ENCODE measurements at places on chromosomes 3 and 15.

GRCh38 chr3:114745322-114746240 lies 401.5 kb downstream of the ZBTB20 start:
- peak; percentile 56 for DNase-seq

- peak; percentile 80 for DNase-seq
Measured at GRCh38 chr3:45659661-45660566, 29.3 kb upstream of the SACM1L start.

DNA sequence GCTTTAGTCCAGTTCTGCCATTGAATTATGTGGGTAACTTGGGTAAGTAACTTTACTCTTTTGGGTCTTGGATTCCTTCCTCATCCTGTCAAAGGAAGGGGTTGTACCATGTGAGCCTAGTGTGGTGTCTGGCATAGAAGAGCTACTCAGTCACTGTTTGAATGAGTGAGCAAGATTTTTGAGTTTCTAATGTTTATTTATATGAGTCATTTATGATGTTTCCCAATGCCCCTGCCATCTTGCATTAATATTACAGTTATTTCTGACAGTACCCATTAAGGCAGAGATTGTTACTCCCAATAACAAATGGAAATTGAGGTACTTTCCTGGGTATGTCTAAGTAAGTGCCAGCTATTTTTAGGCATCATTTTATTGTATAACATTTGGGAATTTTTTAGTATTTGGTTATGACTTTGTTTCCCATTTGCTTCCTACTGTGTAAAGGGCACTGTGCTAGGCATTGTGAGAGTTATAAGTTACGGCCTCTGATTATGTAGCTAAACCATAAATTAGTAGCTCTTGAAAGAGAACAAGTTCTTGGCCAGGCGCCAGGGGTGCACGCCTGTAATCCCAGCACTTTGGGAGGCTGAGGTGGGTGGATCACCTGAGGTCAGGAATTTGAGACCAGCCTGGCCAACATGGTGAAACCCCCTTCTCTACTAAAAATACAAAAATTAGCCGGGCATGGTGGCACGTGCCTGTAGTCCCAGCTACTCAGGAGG lies 23.5 kb downstream of the NR1D2 start:
- DNase-seq: peak; percentile 81

DNA sequence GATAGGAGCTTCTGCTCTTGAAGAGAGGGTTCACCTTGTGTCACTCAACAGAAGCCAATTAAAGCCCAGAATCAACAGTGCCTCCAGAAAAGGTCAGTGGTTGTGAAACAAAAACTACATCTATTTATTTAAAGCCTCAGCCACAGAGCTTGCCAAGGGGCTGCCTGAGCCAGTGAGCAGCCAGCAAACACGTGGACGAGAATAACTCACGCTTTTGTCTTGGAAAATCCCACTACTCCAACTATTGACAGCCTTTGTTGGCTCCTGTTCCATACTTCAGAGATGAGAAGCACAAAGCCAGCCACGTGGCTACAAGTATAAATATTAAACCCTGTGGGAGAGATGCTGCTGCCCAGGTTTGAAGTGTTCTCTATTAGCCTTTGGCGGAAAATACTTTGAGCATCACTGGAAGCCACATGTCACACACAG lies 10.3 kb downstream of the GPR156 start:
- DNase-seq: peak; percentile 44

DNA sequence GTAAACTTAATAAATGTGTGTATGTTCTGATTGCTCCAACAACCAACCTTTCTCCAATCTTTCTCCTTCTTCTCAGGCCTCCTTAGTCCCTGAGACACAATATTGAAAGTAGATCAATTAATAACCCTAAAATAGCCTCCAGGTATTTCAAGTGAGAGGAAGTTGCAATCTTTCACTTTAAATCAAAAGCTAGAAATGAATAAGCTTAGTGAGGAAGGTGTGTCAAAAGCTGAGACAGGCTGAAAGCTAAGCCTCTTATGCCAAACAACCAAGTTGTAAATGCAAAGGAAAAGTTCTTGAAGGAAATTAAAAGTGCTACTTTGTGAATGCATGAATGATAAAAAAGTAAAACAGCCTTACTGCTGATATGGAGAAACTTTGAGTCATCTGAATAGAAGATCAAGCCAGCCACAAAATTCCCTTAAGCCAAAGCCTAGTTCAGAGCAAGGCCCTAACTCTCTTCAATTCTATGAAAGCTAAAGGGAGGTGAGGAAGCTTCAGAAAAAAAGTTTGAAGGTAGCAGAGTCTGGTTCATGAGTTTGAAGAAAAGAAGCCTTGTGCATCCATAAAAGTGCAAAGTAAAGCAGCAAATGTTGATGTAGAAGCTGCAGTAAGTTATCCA lies 38.6 kb downstream of the CCDC80 start:
- peak; percentile 18 for DNase-seq

DNA sequence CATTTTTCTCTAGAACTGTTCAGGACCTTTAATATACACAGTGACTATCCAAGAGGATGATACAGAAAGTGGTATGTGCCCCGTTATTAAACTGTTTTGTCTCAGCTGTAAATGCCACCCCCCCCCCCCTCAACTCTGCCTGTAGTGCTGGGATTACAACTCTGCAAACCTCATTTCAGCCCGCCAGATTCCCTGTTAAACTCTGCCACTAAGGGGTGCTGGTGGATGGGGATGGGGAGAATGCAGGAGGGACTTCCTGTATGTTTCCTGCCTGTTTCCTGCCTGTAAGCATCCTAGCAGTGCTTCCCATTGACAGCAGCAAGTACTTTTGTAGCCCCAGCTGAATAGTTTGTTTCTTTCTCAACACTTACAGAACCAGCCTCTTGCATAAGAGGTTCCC lies 301.7 kb upstream of the RORA start:
- no peak for DNase-seq

DNA sequence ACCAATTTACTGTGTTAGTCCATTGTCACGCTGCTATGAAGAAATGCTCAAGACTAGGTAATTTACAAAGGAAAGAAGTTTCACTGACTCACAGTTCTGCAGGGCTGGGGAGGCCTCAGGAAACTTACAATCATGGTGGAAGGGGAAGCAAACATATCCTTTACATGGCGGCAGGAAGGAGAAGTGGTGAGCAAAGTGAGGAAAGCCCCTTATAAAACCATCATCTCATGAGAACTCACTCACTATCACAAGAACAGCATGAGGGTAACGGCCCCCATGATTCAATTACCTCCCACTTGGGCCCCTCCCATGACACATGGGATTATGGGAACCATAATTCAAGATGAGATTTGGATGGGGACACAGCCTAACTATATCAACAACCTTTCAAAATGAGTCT lies 20.2 kb downstream of the USF3 start:
- no peak for DNase-seq

Data from iris pigment epithelial cell (primary cell).